ENCODE measurements at places on chromosomes 16 and 17. TPM values are rescaled to one million over a fixed set of nuclear protein-coding genes. Genes with fewer than 3 reads are reported as not detected.

The TNK1 gene
- 11.9 TPM for total RNA-seq

The SUZ12 gene
- total RNA-seq: 22.2 TPM

The CAPNS2 gene
- 67.4 TPM for total RNA-seq

The TMEM100 gene
- not detected for total RNA-seq

The STX4 gene
- 13.3 TPM for total RNA-seq

The KRT20 gene
- total RNA-seq: not detected

The GRIN2C gene
- total RNA-seq: not detected

The ZNF286A gene
- 33.7 TPM for total RNA-seq

The C1QTNF8 gene
- not detected for total RNA-seq

The RTN4RL1 gene
- 0.43 TPM for total RNA-seq

The FBXW10B gene
- 1.4 TPM for total RNA-seq

The LPO gene
- 0.21 TPM for total RNA-seq

The BBS2 gene
- total RNA-seq: 23.9 TPM

The IRX5 gene
- 2.7 TPM for total RNA-seq
